ENCODE measurements at places on chromosomes 6 and 20.

- no peak for DNase-seq
Measured at GRCh38 chr6:21971541-21971940, 325.3 kb downstream of the PRL start.

GRCh38 chr6:156683821-156684220, 93.4 kb upstream of the ARID1B start:
- no peak for DNase-seq

GRCh38 chr6:39897698-39898097, 36.6 kb downstream of the MOCS1 start:
- DNase-seq, result no peak

DNA sequence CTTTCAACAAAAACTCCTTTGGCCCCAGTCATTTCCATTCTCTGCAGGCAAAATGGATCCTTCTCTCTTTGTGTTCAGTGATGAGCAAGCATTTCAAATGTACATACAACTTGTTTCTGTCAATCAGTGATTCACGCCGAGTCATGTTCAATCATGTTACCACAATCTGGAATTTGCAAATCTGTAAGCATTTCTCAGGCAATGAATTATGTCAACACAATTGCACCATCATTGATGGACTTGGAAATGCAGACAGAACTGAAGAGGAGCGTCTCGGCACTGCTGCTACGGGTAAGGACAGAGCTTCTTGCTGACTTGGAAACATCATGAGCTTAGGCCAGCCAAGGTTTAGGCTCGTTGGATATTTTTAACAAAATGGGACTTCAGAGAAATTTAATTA, 132.8 kb upstream of the AGPAT4 start:
- DNase-seq, result no peak

- DNase-seq, result no peak
Measured at GRCh38 chr6:157881342-157881741, 58.3 kb downstream of the SNX9 start.

- no peak for DNase-seq
Measured at GRCh38 chr20:44125332-44126127, 61.5 kb downstream of the JPH2 start.

- DNase-seq, result no peak
Measured at GRCh38 chr6:148223424-148223842, 119.2 kb upstream of the SASH1 start.

DNA sequence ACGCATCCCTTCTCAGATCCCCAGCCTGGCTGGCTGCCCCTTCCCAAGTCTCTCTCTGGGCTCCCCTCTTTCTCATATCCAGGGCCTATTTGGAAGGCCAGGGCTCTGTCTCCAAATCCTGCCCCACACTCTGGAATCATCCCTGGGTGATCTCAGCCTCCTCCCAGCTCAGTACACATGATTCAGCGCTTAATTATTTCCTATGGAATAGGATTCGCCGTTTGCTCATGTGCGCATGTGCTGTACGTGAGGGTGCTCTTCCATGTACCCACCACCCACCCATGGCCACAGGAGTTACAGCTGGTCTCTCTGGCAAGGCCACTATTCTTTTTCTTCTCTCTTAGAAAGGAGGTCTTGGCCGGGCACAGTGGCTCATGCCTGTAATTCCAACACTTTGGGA, 81.7 kb upstream of the FOXP4 start:
- no peak for DNase-seq

- DNase-seq, result no peak
Measured at GRCh38 chr6:118506071-118506638, 41.9 kb upstream of the PLN start.

DNA sequence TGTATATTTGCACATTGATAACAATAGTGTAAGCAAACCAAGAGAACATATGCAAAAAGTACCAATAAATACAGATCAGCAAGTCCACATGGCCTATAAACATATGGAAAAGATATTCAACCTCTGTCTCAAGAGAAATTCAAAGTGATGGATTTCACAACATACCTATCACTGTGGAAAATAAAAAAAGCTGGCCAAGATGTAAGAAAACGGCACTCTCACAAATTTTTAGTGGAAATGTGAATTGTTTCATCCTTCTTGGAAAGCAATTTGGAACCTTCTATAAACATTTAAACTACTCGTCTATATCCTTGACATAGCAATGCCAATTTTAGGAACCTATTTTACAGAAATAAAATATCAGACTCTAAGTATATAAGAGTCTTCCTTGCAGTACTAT, 559.8 kb downstream of the QKI start:
- DNase-seq, result no peak

- no peak for DNase-seq
Measured at GRCh38 chr20:62726276-62726675, 17.6 kb downstream of the NTSR1 start.

GRCh38 chr6:84150705-84151104, 76.7 kb downstream of the CEP162 start:
- DNase-seq, result peak; percentile 35

Measured in cerebellar nuclear complex (tissue), 1 donor.